ENCODE measurements at places on chromosomes 3 and 15.

GRCh38 chr3:45987368-45988291 is 8.0 kb downstream of the FYCO1 start:
- DNase-seq = no peak

GRCh38 chr15:58348095-58348812 is 83.5 kb upstream of the LIPC start:
- no peak for DNase-seq

DNA sequence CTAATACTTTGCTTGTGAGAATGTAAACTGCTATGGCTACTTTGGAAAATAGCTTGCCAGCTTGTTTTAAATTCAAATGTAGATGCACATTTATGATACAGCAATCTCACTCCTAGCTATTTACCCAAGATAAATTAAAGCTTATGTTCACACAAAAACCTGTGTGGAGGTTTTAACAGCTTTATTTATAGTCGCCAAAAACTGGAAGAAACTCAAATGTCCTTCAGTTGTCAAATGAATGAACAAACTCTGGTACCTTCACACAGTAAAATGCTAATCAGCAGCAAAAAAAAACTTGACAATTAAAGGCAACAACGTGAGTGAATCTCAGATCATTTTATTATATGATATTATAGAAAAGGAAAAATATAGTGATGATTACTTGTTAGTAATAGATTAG is 248.6 kb upstream of the NECTIN3 start:
- DNase-seq = no peak

- DNase-seq = no peak
These were observed 168.4 kb upstream of the ARRDC4 start for GRCh38 chr15:97791824-97792792.

DNA sequence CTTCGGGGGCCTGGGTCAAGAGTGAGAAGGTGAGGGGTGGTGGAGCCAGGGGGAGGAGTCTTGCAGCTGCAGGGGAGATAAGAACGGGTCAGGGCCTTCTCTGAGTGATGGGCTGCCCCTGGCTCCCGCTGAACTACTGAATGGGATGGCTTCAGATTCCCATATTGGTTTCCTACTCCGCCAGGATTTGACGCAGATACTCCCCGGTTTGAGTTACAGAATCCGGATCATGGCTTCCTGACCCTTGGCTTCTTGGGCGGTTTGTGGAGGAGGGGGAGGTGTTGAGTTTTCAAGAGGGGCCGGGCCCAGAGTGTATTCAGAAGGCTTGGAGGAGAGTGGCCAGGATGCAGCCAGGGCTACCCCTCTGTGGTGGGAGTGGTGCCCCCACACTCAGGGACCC is 119.9 kb upstream of the ATP2B2 start:
- no peak for DNase-seq

DNA sequence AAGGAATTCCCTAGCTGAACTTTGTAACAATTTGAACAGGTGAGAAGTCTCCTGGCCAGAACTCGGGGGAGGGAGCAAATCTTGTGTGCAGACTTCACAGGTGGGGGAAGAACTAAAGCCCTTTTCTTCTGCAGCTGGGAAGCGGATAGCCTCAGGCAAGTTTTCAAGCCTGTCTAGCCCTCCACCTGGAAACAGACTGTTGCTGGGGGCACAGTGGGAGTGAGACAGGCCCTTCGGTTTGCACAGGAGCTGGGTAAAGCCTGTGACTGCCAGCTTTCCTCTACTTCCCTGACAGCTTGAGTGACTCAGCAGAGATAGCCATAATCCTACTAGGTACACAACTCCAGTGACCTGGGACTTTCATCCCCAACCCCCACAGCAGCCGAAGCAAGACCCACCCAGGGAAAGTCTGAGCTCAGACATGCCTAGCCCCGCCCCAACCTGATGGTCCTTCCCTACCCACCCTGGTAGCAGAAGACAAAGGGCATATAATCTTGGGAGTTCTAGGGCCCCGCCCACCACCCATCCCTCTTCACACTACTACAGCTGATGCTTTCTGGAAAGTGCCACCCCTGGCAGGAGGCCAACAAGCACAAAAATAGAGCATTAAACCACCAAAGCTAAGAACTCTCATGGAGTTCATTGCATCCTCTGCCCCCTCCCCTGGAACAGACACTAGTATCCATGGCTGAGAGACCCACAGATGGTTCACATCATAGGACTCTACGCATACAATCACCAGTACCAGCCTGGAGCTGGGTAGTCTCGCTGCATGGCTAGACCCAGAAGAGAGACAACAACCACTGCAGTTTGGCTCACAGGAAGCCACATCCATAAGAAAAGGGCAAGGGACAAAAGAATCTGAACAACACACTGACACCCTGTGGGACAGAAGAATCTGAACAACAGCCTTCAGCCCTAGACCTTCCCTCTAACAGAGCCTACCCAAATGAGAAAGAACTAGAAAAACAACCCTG is 479.0 kb downstream of the RAP2B start:
- DNase-seq = no peak
